Osteoblast (primary cell): ENCODE measurements at places on chromosomes 7 and 10. TPM values are rescaled to one million over a fixed set of nuclear protein-coding genes. Genes with fewer than 3 reads are reported as not detected.
A peak's percentile ranks its signal among the peaks of the same experiment; 100 is the strongest.

TUBB8 gene
- not detected in 2 replicates for total RNA-seq

GRCh38 chr7:90931986-90932916 lies 332.0 kb upstream of the FZD1 start:
- H3K36me3 ChIP-seq = no peaks in the 10 kb centered on the region
- no peak overlapping the region for H3K27ac ChIP-seq
- DNase-seq = no peak
- no peak overlapping the region for H3K4me3 ChIP-seq
- no peaks in the 10 kb centered on the region for H3K27me3 ChIP-seq
- H3K4me1 ChIP-seq = peaks cover 5% of the 10 kb centered on the region

GRCh38 chr7:68470836-68471435 lies 1127.3 kb upstream of the AUTS2 start:
- no peak overlapping the region for H3K27ac ChIP-seq
- peaks cover 4% of the 10 kb centered on the region for H3K27me3 ChIP-seq
- no peak for DNase-seq
- no peaks in the 10 kb centered on the region for H3K4me1 ChIP-seq

DNA sequence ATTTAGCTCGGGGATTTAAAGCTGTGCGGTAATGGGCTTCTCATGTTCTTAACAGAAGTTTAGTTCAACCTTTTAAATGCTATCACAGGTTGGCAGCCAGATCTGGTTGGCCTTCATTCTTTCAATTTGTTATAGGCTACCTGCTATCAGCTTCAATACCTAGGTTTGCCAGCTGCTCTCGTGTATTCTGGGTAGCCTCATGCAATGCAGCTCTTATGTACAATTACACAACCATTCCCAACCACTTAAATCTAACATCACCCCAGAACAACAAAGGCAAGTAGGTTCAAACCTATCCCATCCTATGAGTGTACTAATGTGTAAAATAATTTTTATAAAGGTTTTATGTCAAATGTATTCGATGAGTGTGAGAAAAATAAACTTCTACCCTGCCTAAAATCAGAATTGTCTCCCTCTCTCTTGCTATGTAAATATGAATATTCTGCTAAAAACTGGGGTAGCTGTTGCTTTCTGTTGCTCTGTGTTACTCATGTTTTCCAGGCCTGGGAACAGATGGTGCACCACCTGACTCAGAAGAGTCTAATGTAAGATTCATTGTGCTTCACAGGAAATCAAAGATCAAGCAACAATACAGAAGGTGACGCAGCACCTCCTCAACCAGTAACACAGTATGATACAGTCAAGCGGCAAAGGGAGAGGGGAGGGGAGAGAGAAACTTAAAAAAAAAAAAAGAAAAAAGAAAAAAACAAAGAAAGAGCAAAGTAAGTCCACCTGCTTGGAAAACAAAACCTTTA lies 188.6 kb downstream of the ETV1 start:
- H3K36me3 ChIP-seq = no peaks in the 10 kb centered on the region
- H3K4me3 ChIP-seq = no peak overlapping the region
- no peaks in the 10 kb centered on the region for H3K27me3 ChIP-seq
- DNase-seq = no peak

GRCh38 chr10:6494936-6495592 lies 85.0 kb downstream of the PRKCQ start:
- H3K4me3 ChIP-seq = no peak overlapping the region
- H3K27ac ChIP-seq = no peak overlapping the region
- no peak for DNase-seq
- no peaks in the 10 kb centered on the region for H3K27me3 ChIP-seq
- H3K36me3 ChIP-seq = no peaks in the 10 kb centered on the region

CXCL12 gene
- total RNA-seq = 288 and 358 TPM in 2 replicates

DNA sequence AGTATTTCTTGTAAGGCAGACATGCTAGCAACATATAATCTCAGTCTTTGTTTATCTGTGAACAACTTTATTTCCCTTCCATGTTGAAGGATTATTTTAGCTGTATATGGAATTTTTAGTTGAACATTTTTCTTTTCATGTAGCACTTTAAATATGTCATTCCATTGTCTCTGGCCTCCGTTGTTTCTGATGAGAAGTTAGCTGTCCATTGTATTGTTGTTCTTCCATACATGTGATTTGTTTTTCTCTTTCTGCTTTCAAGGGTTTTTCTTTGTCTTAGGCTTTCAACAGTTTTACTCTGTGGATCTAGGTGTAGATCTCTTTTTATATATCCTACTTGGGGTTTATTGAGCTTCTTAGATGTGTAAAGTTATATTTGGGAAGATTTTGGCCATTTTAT lies 66.3 kb upstream of the COMTD1 start:
- H3K36me3 ChIP-seq = no peaks in the 10 kb centered on the region
- H3K4me3 ChIP-seq = no peak overlapping the region
- no peaks in the 10 kb centered on the region for H3K27me3 ChIP-seq
- H3K4me1 ChIP-seq = peaks cover 6% of the 10 kb centered on the region

DNA sequence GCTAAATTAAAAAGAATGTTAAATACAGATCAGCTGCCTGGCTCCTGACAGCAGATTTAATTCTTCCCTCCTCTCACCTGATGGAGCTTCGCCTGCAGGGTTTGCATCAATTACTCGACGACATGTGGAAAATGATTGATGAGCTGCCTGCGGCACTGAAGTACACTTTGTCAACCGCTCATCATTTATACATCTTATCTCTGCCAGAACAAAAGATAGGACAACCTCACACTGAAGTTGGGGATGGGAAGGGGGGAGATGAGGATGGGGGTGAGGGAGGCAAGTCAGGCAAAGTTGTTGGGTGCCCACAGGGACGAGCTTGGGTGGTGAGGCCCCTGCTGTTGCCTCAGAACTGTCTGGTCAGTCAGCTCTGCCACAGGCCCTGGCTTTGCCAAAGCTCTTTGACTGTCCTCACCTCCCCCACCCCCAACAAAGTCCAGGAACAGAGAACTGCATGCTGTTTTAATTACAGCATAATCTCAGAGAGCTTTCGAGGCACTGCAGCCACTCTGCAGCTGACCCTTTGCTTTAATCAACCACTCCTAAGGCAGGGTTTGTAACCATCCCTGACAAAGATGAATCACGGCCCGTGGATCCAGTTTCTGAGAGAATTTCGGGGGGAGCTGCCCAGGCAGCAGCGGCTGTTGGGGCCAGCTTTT lies 702.3 kb downstream of the LRMDA start:
- no peak for DNase-seq
- no peaks in the 10 kb centered on the region for H3K27me3 ChIP-seq
- H3K4me3 ChIP-seq = no peak overlapping the region

NYAP1 gene
- under 0.01 and 0.29 TPM in 2 replicates for total RNA-seq

HOXA11 gene
- total RNA-seq = 14.4 and 15.2 TPM in 2 replicates

PARP12 gene
- total RNA-seq = 15.6 and 26.4 TPM in 2 replicates

DNA sequence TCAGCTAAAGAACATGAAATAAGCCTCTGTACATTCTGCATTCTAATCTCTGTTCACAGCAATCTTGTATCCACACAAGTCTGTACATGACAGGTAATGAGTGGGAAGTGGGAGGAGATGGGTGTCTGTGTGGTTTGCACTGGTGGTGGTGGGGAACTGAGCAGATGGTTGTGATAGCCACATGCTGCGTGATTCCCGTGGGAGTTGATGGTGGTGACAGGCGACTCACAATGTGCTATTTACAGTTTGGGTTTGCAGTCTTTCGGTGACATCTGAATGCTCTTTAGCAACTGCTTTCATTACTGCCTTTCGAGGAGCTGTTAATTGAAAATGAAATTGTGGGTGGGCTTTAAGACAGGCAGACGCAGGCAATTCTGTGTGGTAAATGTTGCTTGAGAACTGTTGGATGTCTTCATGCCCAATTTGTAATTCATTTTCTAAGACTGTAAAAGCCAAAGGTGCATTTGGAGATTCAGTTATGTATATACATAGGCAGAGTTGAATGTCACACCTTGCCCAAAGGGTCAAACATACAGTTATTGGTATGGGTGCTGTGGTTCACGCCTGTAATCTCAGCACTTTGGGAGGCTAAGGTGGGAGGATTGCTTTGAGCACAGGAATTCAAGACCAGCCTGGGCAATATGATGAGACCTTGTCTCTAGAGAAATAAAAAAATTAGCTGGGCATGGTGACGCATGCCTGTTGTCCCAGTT lies 308.2 kb downstream of the AUTS2 start:
- no peaks in the 10 kb centered on the region for H3K27me3 ChIP-seq
- H3K4me1 ChIP-seq = no peaks in the 10 kb centered on the region
- H3K4me3 ChIP-seq = no peak overlapping the region
- no peak for DNase-seq
- H3K36me3 ChIP-seq = no peaks in the 10 kb centered on the region

- H3K4me1 ChIP-seq = no peaks in the 10 kb centered on the region
- no peaks in the 10 kb centered on the region for H3K36me3 ChIP-seq
- no peaks in the 10 kb centered on the region for H3K27me3 ChIP-seq
- DNase-seq = no peak
- no peak overlapping the region for H3K27ac ChIP-seq
Observed at GRCh38 chr10:23975431-23975830, 233.5 kb upstream of the KIAA1217 start.

GRCh38 chr7:24737281-24737680 lies 20.0 kb downstream of the GSDME start:
- H3K4me1 ChIP-seq = peaks cover 9% of the 10 kb centered on the region
- no peaks in the 10 kb centered on the region for H3K36me3 ChIP-seq
- no peak overlapping the region for H3K27ac ChIP-seq
- no peak overlapping the region for H3K4me3 ChIP-seq

DNA sequence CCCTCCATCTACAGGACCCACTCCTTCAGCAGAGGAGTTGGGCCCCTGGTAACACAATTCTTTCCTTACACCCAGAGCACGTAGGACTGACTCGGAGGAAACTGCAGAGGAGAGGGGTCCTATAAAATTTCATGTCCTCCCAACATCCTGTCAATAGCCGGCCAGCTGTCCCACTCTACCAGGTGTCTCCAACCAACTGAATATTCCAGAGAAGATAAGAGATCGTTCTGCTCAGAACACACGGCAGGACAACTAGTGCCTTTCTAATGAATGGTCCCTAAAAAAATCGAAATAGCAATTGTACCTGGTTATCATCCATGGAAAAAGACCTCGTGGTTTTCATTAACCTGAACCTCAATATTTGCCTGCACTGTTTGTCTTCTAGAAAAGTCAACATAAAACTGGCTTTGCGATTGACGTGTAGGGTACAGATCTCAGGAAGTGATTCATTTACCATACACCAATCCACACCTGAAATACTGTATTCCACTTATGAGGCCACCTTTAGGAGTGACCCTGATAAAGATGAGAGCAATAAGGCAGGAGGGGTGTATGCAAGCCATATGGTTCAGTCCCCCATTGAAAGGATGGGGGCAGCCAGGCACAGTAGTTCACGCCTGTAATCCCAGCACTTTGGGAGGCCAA lies 111.7 kb downstream of the PARP12 start:
- H3K36me3 ChIP-seq = no peaks in the 10 kb centered on the region
- no peaks in the 10 kb centered on the region for H3K4me1 ChIP-seq
- H3K4me3 ChIP-seq = no peak overlapping the region
- no peaks in the 10 kb centered on the region for H3K27me3 ChIP-seq
- DNase-seq = peak; percentile 80
- H3K27ac ChIP-seq = no peak overlapping the region

FAM149B1 gene
- total RNA-seq = 30.1 and 33.7 TPM in 2 replicates
